ENCODE measurements at places on chromosomes 1 and 21.

- DNase-seq, result no peak
Observed at GRCh38 chr1:202998836-202999750, 8.1 kb upstream of the TMEM183A start.

GRCh38 chr1:198096390-198096789, 60.4 kb upstream of the NEK7 start:
- DNase-seq, result no peak

DNA sequence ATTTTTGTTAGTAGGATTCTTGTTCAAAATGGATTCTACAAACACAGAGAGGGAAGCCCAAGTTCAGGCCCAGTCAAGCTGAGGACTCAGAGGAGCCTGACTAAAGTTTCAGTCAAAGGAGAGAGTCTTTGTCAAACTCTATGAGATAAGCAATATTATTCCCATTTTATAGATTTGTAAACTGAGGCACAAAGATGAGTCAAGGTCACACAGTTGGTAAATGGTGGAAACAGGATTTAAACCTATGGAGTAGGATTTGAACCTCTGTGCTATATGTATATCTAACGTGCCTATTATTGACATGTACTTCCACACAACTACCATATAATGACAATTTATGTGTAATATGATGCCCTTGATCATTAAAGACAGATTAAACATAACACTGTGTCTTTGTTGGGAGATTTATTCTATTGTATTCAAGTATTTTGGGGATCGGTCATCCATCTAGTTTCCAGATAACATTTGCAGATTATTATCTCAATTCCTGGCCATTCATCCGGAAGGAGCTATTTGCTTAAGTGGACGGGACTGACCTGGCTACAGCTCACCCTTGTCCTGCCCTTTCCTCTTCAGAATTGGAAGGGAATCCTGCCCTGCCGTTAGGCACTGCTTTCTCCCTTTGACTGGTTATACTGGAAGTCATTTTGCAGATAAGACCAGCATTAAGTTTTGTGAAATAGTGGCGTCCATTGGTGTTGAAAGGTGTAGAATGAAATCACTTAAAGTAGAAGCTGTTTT, 86.1 kb upstream of the LMO4 start:
- DNase-seq, result no peak

GRCh38 chr1:247487057-247487456, 29.2 kb upstream of the OR2B11 start:
- no peak for DNase-seq

DNA sequence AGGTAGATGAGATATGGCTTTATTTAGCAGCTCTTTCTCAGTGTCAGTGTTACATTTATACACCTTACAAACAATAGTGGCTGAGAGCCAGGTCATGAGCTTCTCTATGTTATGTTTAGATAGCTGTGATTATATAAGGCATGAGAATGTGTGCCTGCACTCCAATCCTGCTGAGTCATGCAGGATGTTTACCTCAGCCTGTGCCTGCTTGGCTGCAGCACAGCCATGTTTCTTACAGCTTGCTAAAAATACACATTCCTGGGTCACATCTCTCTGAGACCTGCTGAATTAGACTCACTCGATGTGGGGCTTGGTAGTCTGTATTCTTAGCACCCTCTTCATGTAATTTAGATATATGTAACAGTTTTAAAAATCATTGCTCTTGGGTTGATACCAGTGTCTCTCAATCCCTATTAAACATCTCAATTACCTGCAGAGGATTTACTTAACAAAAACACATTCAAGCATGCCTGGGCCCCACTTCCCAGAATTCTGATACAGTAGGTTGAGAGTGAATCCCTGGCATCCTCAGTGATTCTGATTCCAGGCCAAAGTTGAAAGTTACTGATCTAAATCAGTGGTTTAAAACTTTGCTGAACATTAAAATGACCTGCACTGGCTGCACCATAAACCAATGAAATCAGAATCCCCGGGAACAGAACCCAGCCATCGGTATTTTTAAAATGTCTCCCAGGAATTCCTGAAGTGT, 107.5 kb downstream of the GDAP2 start:
- DNase-seq, result peak; percentile 97

GRCh38 chr1:154960446-154961136, 991 bp downstream of the PYGO2 start:
- no peak for DNase-seq

DNA sequence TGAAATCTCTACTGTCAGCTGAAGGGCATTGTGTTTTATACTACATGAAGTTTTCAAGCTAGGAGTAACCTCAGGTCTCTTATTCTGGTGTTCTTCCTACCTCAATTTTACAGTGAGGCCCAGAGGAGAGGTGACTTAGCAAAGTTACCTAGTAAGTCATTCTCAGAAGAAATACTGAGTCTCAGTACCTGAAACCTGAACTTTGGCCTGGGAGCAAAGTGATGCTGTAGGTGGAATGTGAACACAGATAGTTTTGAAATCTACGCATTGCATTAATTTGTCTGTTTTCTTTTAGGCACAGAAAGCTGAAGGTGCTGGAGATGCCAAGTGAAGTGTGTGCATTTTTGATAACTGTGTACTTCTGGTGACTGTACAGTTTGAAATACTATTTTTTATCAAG, 2.6 kb downstream of the HMGN2 start:
- no peak for DNase-seq

DNA sequence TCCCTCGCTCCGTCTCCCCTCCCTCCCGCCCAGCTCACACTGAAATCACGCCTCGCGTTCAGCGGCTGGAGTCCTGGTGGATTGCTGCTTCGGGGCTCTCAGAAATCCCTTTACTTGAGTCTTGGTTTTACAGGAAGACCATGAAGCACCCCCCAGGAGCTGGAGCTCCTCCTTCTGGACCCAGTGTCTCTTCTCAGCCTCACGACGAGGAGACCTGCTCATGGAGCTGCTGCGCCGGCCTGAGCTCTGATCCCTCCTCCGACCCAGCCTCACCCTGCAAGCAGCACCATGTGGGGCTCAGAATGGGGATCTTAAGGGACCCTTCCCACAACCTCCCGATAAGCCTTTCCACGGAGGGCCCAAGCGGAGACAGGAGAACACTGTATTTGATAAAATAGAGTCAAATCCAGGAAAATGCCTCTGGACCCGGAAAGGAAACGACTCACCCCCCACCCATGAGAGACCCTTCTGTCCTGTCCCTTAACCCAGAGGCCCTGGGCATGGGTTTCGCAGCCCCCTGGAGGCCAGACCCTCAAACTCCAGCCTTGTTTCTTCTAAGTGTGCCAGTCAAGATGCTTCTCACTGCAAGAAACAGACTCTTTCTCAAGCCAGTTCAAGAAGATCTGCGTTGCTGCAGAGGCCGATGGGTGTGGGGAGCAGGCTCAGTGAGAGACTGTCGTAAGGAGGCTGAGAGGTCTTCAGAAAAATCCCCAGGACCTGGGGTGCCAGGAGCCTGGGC, 26.1 kb downstream of the PDE9A start:
- DNase-seq, result no peak

DNA sequence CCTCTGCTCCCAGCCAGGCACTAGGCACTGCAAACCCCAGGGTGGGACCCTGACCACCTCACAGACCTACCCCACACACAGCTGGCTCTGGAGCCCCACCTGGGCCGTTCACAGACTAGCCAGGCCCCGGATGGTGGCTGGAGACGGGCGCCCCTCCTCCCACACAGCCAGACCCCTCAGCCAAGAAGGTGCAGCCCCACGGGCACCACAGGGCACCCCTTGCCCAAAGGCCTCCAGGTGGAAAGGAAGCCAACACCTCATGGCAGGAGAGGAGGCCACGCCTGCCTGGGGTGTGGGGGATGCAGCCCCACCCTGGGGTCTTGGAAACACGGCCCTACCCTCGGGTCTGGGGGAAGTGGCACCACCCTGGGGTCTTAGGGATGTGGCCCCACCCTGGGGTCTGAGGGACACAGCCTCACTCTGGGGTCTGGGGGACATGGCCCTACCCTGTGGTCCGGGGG, 44.6 kb downstream of the WNT9A start:
- DNase-seq, result no peak

- DNase-seq, result no peak
Observed at GRCh38 chr1:29756498-29756897, 520.2 kb downstream of the PTPRU start.

DNA sequence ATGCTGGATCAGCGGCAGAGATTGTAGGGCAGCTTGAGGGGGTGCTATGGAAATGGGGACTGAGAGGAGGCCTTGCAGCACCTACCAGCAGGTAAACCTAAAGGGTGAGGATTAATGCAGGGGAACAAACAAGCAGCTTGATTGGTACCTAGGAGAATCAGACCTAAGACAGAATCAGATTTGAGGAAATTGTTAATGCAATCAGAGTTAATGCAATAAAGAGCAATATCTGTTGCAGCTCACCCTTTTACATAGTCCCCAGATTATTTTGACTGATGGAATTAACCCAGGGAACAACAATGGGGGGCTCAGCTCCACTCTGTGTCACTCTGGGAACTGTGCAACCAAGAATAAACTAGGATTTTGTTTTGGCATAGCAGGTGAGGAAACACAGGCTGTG, 64.5 kb downstream of the ZC3H11B start:
- DNase-seq, result no peak

DNA sequence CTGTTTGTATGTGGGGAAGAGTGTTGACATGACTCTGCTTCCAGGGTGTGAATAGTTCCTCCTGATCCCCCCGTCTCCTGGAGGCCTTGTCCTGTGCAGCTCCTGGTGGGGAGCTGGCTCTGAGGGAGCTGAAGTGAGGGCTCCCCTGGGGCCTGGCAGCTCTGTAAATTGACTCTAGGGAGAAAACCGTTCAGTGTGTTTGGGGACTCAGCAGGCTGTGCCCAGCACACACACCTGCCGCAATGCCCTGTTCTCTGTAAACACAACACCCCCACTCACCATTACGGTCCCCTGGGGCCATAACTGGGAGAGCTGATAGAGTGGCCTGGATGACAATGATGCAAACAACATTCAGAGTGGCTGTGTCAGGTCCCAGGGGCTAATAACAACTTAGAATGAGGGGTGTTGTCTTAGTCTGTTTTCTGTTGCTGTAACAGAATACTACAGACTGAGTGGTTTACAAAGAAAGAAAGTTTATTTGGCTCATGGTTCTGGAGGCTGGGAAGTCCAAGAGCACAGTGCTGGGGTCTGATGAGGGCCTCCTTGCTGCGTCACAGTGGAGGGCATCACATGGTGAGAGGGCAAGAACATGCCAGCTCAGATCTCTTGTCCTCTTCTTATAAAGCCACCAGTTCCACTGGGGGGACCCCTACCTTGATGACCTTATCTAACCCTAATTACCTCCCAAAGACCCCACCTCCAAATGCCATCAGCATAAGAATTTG, 15.3 kb downstream of the ADORA1 start:
- no peak for DNase-seq

GRCh38 chr1:30756545-30757351, 826 bp downstream of the LAPTM5 start:
- DNase-seq, result no peak

- DNase-seq, result no peak
Observed at GRCh38 chr1:85818371-85818770, 110.1 kb upstream of the ZNHIT6 start.

- DNase-seq, result no peak
Observed at GRCh38 chr1:204219971-204220616, 6.3 kb upstream of the GOLT1A start.

GRCh38 chr21:36471254-36471723, 8.6 kb downstream of the CLDN14 start:
- DNase-seq, result no peak

DNA sequence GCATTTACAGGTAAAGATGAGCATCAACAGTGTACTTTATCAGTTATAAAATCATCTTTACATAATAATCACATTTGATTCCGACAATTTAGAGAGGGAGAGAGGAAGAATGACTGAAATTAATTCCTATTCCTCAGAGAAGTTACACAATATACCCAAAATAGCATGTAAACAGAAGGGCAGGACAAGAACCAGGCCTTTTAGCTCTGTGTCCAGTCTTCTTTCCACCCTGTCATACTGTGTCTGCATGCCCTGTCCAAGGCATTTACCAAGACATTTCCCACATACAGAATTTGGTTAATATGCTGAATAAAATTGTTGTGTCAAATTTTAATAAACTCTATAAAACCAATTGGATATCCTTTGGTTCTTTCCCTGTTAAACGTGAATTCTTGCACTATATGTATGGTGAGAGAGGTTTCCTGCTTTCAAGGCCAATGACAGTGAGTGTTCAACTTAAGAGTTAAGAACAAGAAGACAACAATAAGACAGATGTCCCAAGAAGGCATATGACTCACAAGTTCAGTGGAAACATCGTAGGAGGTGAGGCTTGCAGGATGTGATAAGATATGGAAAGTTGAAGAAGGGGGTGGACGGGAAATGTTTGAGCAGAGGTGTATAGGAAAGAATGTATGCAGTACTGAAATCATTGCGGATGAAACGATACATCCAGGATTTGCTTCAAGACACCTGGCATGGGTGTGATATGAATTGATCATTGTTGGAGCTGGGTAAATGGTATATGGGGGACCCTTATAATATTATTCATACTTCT, 20.8 kb downstream of the LRRC8B start:
- DNase-seq, result peak; percentile 93
